ENCODE measurements at places on chromosomes 6 and 20. TPM values are rescaled to one million over a fixed set of nuclear protein-coding genes. Genes with fewer than 3 reads are reported as not detected.

ZNF341 gene
- total RNA-seq: 1.1 TPM

TFEB gene
- total RNA-seq: 6.5 TPM

CDSN gene
- not detected for total RNA-seq

GRCh38 chr6:110563711-110564110 is 87.3 kb upstream of the SLC22A16 start:
- H3K4me1 ChIP-seq: no peaks in the 10 kb centered on the region
- H3K27me3 ChIP-seq: no peaks in the 10 kb centered on the region
- no peak overlapping the region for H3K4me3 ChIP-seq

GRCh38 chr6:24064106-24064505 is 61.9 kb upstream of the NRSN1 start:
- no peaks in the 10 kb centered on the region for H3K36me3 ChIP-seq
- H3K27me3 ChIP-seq: no peaks in the 10 kb centered on the region
- H3K4me3 ChIP-seq: no peak overlapping the region
- DNase-seq: no peak

- no peak overlapping the region for H3K4me3 ChIP-seq
- H3K27ac ChIP-seq: no peak overlapping the region
- H3K27me3 ChIP-seq: no peaks in the 10 kb centered on the region
- H3K4me1 ChIP-seq: no peaks in the 10 kb centered on the region
- no peak for DNase-seq
These were observed 193.0 kb upstream of the TSHZ2 start for GRCh38 chr20:52779125-52779524.

Data from pancreas (tissue), 10 donors.